NCI-H345 (cell line): ENCODE measurements at places on chromosomes 5 and 9.
A peak's percentile ranks its signal among the peaks of the same experiment; 100 is the strongest.

GRCh38 chr5:39495227-39495626 lies 70.4 kb upstream of the DAB2 start:
- DNase-seq, result no peak

DNA sequence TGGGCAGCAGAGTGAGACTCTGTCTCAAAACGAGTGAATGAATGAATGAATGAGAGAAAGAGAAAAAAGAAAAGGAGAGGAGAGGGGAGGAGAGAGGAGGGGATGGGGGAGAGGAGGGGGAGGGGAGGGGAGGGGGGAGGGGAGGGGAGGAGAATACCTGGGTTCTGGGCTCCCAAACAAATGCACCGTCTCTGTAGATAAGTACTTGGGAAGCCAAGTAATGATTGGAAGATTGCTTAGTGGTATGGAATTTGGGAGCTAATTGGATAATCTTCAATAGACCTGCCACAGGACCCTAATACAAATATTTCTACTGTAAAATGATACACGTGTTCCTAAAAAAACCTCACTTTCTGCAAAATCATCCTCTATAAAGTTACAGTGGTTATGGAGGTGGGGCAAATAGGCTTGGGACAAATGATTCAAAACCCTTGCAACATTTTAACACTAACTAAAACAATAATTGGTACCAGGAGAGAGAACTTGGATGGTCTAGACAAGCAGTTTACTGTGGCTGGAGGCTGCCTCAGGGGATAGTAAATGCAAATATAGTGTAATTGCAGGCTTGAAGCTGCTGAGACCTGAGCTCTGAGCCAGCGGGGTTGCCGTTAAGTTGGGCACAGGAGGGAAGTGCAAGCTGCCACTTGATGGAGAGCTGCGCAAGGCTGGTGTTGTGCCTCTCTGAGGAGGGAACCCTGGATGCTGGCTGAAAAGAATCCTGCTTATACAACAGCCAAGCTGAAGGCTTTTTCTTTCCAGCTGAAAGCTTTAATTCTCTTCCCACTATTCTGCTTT lies 3.5 kb downstream of the HEMGN start:
- peak; percentile 24 for DNase-seq

GRCh38 chr5:179256328-179257175 lies 88.7 kb downstream of the ADAMTS2 start:
- DNase-seq, result no peak

GRCh38 chr9:134390537-134390936 lies 64.3 kb downstream of the RXRA start:
- DNase-seq, result no peak

DNA sequence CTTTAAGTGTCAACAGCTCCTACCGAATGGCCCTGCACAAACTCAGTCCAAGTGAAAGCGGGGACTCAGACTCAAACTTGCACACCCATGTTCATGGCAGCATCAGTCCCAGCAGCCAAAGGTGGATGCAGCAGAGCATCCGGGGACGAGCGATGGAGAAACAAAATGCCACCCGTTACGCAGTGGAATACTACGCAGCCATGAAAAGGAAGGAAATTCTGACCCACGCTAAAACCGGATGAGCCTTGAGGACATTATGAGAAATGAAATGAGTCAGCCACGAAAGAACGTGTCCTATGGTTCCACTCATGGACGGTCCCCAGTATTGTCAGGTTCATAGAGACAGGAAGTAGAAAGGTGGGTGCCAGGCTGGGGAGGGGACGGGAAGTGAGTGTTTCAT lies 48.6 kb upstream of the NOTCH1 start:
- no peak for DNase-seq

DNA sequence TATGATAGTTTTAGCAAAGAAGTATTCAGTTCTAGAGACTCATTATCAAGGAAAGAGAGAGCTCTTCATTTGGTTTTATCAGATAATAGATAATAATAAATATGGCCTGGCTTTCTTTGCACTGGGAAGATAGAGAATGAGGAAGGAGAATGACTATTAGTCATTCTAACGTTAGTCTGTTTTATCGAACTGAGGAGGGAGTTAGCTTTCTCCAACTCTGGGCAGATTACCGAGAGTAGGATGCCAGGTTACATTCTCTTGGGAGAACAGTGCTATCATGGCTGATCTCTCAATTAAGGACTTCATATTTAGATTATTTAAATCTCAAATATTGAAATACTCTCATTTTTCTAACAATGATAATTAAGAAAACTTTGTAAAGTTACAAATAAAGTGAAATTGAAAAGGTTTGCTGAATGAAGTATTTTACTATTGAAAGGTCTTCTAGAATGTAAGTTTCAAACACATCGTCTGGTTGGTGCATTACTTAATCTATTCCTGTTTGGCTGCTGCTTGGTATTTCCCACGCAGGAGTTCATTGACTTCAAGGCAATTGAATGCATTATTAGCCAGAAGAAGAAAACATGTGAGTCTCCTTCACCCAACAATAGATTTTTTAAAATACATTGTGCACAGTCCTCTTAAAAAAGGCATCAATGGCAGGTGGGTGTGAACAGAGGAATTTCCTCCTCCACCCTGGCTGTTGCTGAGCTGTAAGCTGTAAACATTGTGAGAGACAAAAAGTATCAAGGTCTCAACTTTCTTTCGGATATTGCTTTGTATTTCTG lies 140.8 kb downstream of the C9orf152 start:
- DNase-seq, result no peak

DNA sequence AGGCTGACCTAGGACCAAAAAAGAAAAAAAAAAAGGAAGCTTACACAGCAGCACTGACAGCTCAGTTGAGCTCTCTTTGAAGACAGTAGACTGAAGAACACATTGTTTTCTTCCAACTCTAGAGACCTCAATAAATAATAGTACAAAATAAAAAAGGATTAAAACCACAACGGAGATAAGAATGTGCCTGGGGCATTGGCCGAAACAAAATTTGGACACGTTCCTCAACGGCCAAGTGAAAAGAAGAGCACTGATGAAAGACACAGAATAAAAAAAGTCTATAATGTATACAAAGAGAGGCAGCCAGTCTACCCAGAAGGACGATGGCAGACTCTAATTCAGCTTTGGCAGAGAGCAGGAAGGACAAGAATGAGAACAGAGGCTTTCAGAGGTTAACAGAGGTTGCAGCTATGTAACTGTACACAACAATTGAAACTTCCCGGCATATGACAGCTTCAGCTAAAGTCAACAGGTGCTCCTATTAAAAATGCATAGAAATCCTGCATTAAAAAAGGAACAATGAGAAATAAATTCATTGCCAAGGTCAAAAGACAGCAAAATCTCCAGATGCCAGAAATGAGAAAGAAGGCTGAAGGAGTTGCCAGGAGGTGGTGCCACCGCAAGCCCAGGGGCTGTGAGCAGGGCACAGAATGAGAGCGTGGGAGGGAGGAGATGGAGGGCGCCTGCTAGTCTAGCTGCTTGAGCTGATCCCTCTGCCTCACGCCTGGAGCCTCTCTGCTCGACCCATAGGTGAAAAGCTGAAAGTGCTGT lies 113.9 kb downstream of the DCP2 start:
- DNase-seq, result no peak

GRCh38 chr5:9642621-9643020 lies 12.5 kb upstream of the TAS2R1 start:
- no peak for DNase-seq

DNA sequence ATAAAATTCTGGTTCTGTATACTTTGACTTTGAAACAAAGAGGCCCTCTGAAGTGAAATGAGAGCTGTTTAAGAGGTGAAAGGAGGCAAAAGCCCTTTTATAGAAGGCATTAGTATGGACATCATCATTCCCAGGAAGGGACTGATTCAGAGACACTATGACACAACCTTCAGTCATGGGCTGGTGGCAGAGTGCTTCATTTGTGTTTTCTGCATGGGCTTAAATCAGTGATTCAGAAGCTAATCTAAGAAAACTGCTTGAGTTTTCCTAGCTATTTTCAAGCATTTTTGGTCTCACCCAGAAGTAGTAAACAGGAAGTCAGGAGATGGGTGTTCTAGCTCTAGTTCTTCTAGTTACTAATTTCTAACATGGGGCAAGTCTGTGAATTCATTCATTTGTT lies 288.9 kb downstream of the TRPM3 start:
- DNase-seq, result no peak

- no peak for DNase-seq
These were observed 7.9 kb upstream of the ZNF608 start for GRCh38 chr5:124754206-124754927.

GRCh38 chr5:141779503-141779973 lies 97.5 kb upstream of the ARAP3 start:
- no peak for DNase-seq

- peak; percentile 46 for DNase-seq
These were observed 75.2 kb upstream of the SMARCA2 start for GRCh38 chr9:1939926-1940368.

DNA sequence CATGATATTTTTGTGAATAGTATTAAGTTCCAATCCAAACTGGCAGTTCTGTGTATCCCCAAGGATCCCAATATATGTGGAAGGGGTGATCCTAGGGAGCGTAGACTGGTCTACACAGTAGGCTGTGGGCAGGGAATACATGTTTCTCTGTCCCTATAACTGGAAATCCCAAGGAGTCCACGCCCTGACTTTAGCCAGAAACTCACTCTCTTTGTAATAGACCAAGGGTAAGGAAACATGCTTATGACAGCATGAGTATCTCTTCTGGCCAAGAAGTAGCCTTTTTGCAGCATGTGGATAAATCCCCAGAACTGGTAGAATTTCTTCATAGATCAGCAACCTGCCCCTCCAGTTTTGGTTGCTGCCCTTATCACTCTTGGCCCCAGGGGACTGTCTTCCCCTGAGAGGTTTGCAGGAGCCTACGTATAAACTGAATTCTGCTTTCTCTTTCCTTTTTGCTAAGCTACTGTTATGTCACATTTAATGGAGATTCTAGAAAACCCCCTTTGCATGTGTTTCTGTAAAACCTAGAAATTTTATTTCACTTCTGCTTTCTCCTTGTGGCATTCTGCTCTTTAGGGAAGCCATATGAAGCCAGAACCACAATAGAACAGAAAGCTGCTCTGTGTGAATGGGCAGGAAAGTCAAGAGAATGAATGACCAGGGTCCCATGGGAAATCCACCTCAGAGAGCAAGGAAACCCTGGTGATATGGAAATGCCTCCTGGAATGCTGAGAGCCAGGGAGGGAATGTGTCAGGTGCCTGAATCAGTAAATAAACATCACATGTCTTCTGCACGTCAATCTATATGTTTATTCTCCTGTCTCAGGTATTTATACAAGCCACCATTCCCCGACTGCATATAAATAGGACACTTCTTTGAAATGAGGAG lies 3.5 kb downstream of the IFNA2 start:
- peak; percentile 55 for DNase-seq

GRCh38 chr5:88930335-88930734 lies 47.4 kb upstream of the MEF2C start:
- DNase-seq, result no peak

GRCh38 chr9:34322899-34323591 lies 6.0 kb downstream of the KIF24 start:
- no peak for DNase-seq

DNA sequence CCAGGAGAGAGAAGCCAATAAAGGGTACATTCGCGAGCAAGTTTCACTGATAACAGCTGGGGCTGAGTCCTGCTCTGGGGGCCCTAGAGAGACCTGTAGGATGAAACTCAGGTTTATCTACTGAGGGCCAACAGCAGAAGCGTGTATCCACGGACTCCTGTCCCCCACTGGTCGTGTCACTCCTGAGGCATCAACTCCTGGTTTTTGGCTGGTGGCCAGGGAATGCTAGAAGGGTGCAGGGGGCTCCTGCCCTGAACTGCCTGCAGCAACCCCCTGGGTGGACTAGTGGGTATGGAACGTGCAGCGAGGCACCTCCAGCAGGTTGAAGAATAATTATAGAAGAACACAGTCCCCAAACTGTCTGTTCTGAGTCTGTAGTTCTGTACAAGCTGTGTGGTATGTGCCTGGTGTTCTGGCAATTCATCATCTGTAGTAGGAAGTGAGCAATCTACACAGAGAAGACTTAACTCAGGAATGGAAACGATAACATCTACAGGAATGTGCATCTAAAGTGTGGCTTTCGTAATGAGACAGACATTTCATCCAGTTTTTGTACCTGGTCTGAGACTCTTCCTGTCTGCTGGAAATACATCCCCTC lies 64.5 kb upstream of the GNA14 start:
- no peak for DNase-seq

DNA sequence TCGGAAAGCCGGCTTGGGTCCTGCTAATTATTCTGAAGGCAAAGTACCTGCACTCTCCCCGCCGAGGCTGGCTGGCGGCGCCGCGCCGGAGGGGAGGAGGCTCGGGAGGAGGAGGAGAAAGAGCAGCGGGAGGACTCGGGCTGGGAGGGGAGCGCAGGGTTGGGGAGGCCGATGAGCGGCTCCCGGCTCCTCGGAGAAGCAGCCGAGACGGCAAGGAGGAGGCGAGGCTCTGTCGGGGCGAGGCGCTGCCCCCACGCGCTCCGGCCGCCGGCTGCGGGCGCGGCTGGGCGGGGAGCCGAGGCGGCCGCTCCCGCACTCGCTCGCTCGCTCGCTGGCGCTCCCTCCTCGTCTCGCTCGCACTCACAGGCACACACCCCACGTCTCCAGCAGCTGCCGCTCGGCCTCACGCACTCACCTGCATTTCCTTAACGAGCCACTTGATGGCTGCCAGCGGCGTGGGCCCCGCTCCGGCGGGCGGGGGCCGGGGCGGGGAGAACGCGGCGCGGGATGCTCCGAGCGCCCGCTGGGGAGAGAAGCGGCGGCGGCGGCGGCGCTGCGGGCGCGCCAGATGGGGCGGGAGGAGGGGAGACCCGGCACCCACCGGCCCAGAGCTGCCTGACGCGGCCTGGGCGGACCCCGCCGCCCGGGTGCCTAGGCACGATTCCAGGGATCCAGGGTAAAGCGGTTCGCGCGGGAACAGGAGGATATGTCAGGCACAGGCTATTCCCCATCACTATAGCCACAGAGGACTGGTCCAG lies at the start of gene PTPRD:
Gene PTPRD (minus strand): TSS at position 362 of the 758 bp plus-strand sequence.
- peak; percentile 62 for DNase-seq

DNA sequence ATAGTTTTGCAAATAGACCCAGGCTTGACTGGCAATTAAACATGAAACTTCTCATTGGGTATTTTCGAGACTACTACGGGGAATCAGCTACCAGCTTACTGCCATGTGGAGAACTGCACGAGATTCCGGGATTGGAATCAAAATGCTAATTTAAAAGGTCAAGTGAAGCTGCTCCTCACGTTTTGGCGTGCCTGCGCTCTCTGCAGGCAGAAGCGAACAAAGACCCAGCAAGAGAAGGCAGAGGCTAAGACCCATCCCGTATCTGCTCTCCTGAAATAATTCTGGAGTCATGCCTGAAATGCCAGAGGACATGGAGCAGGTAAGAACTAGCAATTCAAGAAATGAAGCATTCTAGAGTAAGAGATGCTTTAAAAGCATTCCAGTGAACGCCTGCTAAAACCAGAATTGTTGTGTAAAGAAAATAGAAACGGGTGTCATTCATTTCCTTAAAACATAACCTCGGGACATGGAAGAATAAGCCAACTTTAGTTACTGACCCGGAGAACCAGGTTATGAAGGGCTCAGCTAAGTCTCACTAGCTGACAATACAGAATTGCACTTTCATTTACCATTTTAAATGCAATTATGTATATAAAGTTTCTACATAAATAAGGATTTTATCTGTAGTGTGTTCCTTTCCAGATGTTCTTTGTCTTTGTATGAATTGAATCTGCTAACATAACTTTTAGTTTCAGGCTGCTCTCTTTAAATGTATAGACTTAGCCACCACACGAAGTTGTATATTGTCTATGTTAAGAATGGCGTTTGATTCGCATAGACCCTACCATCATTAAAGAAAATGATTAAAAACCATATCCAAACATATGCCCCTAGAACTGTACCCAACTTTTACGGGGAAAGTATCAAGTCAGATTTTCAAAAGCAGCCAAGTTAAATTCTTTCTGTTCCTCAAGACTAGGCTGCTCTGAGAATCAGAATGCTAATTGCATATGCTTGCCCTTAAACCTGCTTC lies 2.0 kb upstream of the MAT2B start:
- no peak for DNase-seq

- peak; percentile 48 for DNase-seq
These were observed 63.0 kb upstream of the CTSL start for GRCh38 chr9:87662808-87663528.
